ENCODE measurements at places on chromosomes 3 and 15.

DNA sequence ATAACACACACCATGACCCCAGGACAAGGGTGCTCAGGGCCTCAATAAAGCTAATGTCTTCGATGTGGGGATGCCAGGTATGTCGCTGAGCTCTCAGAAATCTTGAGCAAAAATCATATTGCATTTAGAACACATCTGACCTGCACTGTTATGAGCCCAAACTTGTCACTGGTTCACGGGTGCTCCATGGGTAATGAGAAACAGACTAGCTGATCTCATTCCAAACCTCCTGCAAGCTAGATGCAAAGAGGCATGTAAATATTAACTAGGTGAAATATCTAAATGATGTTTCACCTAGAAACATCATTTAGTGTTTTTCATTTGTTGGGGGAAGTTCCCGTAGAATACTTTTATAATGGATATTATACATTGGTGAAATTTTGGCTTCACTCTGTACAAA, 549.4 kb downstream of the OCA2 start:
- DNase-seq, result no peak

DNA sequence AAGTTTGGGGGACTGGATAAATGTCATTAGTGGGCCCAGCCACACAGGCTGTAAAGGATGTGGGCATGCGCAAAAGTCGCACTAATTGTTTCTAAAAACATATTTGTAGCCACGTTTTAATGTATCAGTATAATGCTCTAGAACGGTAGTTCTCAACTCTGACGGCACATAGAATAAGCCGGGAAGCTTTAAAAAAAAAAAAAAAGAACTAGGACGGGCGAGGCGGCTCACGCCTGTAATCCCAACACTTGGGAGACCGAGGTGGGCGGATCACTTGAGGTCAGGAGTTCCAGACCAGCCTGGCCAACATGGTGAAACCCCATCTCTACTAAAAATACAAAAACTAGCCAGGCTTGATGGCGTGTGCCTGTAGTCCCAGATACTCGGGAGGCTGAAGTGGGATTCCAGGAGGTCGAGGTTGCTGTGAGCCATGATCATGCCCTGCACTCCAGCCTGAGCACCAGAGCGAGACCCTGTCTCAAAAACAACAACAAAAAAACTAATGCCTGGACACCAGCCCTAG, 618 bp upstream of the MON1A start:
- DNase-seq, result no peak

DNA sequence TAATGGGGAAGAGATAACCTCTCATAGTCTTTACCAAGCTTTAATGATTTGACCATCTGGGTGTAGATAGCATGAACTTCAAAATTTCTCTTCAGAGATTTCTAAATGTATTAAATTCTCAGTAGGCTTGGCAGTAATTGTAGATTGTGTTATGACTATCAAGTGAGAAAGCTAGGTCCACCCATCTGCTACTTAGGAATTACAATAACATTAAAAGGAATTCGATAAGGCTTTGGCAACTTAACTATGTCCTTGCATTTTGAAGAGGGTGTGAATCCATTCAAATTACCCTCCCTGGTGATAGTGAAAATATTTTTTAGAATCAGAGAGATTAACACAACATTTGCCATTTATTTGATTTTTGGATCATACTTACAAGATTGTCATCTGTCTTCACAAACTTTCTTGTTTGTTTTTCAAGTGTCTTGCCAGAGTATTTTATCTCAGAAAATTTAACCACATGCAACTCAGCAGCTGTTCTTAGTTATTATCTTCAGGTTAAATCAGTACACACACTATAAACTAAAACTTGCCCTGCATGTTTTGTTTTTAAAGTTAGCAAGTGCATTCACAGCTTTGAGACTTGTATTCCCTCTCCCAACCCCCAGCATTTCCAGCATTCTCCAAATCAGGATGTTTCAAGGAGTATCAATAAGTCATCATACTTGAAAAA, 69.6 kb upstream of the COL8A1 start:
- DNase-seq, result no peak

- no peak for DNase-seq
These were observed 47.0 kb downstream of the RPLP1 start for GRCh38 chr15:69499521-69500211.

- no peak for DNase-seq
These were observed 53.1 kb upstream of the PARL start for GRCh38 chr3:183937601-183938286.

Measured in activated CD8-positive, alpha-beta T cell treated with anti-CD3 and anti-CD28 coated beads, Interleukin-2, amount 10 ng/mL, durations not matched to agents 7 days and 5 days (primary cell).